Foreskin keratinocyte (primary cell): ENCODE measurements at places on chromosomes 1 and 21.
A peak's percentile ranks its signal among the peaks of the same experiment; 100 is the strongest.

DNA sequence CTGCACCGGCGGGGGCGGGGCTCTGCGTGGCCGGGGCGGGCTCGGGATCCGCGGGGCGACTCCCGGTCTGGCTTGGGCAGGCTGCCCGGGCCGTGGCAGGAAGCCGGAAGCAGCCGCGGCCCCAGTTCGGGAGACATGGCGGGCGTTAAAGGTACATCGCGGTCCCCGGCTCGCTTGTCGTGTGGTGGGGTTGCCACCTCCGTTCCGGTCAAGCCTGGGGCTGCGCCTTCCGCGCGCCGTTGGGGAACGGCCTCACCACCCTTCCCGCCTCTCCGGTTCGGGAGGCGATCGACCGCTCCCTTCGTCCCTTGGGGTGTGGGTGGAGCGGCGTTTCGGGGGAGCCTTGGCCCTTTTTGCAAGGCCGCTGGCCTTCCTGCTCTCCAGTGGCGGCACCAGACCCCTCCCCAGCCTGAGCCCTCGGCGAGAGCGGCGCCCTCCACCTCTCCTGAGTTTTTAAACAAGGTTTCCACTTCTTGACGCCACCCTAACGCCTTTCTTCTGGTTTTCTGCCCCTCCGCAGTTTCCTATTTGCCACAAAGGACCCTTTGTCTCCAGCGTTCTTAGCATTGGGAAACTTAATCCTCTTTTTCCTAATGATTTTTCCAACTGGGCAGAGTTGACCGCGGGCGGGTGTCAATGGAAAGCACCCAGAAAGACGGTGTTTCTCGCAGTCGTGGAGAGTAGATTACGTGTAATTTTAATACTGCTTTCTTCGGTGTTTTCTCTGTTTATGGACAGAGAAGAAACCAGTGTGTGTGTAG is at the start of the genes LEPR and LEPROT:
LEPR (plus strand) TSS at position 79 of the 761 bp plus-strand sequence. CDS start 144,898 bp downstream, outside the sequence.
LEPROT (plus strand) TSS at position 79 of the 761 bp plus-strand sequence; CDS start at position 136, 57 bp downstream.
- DNase-seq = no peak

DNA sequence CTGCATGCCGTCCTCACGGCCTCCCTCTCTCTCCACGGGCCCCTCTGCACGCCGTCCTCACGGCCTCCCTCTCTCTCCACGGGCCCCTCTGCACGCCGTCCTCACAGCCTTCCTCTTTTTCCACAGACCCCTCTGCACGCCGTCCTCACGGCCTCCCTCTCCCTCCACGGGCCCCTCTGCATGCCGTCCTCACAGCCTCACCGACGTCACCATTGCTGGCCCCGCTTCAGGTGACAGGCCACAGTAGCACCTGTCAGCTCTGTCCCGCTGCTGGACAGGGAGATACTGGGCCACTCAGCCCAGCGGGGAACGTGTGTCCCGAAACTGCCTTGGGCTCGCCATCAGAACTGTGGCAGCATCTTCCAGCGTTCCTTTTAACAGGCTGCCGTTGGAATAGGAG is 82.8 kb upstream of the COL6A1 start:
- no peak for DNase-seq

- DNase-seq = peak; percentile 60
These were observed 1.0 kb upstream of the ENO1 start for GRCh38 chr1:8879464-8879921.

- no peak for DNase-seq
These were observed 42.1 kb downstream of the RRAGC start for GRCh38 chr1:38817267-38818174.

GRCh38 chr1:206470692-206471414 is 577 bp downstream of the IKBKE start:
- DNase-seq = no peak

DNA sequence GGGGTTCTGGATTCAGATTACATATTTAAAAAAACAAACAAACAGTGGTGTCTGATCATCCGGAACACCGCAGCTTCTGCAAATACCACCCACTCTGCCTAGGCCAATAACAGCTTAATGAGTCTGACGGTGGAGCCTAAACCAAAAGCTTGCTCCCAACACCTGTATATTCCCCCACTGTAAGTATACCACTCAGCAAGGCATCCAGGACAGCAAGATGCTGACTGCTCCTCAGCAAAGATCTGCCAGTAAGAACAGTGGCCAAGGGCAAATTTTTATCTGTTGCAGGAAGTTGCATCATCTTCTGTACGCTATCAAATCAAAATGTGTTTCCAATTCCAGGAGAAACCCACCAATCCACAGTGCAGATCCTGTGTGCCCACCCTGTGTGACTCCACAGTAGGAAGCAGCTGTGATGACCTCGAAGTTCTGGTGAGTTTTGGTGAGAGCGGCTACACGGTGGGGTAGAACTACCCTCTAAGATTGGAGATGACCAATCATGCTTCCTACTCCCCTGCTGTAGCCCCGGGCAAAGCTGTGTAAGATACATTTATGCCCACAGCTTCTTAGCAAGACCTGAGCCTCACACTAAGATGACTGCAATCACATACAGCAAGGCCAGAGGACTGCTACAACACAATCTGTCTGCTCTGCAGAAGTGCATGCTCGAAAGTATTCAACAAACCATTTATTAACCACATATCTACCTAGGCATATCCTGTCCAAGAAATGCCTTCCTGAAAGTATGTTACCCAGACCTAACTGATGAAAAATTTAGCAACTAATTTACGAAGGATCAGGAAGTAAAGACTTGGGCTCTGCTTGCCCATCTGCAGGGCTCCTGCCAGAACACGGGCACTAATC is 30.5 kb downstream of the SIPA1L2 start:
- no peak for DNase-seq

- DNase-seq = no peak
These were observed 5.5 kb downstream of the TSEN15 start for GRCh38 chr1:184056921-184057555.

DNA sequence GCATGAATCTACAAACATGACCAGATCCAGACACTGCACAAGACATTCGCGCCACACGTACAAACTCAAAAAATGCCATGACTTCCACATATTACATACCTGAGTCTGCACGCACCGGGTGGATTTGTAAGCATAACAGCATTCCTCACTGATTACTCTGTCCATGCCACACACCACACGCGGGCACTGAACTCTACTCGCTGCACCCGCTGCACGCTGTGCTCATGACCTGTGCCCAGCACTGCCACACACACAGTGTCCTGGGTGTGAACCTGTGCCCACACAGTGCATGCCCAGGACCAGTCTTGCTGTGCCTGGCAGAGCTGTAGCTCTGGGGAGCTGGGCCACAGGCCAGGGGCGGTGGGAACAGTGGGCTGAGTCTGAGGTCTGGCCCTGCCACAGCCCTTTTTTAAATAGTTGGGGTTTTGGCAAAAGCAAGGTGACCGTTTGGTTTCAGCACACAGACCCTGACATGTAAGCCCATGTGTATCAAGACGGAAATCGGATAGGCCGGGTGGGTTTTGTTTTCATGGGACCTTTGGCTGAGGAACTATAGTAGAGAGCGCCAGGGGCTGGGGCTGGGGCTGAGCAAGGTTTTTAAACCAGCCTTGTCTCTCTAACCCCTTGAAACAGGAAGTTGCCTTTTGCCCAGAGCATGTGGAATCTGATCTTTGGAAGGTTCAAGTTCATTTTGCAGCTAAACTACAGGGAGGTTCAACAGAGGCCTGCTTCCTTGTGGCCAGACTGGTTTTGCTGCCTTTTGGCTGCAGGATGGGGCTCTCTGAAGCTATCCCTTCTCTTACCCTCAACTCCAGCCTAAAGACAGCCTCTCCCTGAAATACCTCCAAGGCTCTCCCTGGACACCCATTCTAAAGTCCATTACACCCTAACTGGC is 12.3 kb upstream of the GOLT1A start:
- peak; percentile 80 for DNase-seq
